ENCODE measurements at places on chromosomes 13 and 19. TPM values are rescaled to one million over a fixed set of nuclear protein-coding genes. Genes with fewer than 3 reads are reported as not detected.
A peak's percentile ranks its signal among the peaks of the same experiment; 100 is the strongest.

DNA sequence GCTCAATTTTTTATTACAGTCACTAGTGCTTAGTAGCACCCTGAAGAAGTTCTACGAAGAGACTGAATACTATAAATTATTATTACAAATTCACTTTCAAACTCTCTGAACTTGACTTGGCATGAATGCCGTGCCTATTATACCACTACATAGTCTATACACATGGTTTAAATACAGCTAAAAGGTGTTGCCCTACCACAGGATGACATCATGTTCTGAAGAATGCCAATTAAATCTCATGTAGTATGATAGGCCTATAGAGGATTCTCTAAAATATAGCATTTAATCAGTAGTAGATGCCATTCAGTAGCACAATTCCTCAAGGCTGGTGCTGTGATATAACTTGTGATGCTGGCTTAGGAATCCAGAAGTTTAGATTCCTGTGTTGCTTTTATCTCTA lies 16.7 kb upstream of the POSTN start:
- no peak overlapping the region for H3K27ac ChIP-seq
- no peaks in the 10 kb centered on the region for H3K27me3 ChIP-seq
- DNase-seq = no peak
- H3K4me1 ChIP-seq = no peaks in the 10 kb centered on the region

DNA sequence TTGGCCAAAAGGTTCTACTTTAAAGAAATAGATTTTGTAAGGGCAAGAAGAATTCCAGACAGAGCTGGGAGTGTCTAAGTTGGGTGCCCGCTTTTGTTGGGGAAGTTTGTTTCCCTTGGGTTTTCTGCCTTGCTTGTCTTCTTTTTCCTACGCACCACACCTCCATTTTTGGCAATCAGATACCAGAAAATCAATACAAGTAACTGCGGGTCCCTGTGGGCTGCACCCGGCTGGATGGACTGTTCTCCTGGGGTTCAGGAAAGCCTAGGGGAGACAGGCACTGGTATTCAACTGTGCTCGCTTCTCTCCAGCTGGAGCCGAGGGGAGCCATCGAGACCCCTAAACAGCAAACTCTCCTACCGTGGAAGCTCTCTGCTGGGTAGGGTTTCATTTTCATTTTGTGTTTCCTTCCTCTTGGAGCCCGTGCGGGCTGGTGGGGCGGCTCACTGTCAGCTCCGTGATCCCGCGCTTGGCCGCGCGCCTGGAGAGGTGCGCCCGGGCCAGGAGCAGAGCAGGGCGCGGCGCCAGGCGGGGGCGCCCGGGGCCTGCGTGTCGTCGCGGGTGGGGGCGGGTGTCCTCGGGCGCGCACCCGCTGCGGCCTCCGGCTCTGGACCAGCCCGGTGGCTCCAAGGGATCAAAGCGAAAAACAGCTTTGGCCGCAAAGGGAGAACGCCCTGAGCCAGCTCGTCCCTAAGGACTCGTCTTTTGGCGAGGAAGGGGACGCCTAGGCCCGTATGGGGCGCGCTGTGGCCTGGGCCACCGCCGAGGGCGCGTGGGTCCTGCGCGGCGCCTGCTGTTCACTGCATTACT lies 347.2 kb downstream of the ZNF536 start:
- peak; percentile 69 for DNase-seq
- peak overlapping the region; percentile 62 for H3K4me3 ChIP-seq
- peaks cover 5% of the 10 kb centered on the region for H3K4me1 ChIP-seq
- no peaks in the 10 kb centered on the region for H3K27me3 ChIP-seq

GRCh38 chr13:99663908-99664307 lies 162.6 kb downstream of the TM9SF2 start:
- no peaks in the 10 kb centered on the region for H3K36me3 ChIP-seq
- H3K27me3 ChIP-seq = no peaks in the 10 kb centered on the region
- H3K27ac ChIP-seq = no peak overlapping the region
- no peaks in the 10 kb centered on the region for H3K4me1 ChIP-seq
- H3K4me3 ChIP-seq = no peak overlapping the region

DNA sequence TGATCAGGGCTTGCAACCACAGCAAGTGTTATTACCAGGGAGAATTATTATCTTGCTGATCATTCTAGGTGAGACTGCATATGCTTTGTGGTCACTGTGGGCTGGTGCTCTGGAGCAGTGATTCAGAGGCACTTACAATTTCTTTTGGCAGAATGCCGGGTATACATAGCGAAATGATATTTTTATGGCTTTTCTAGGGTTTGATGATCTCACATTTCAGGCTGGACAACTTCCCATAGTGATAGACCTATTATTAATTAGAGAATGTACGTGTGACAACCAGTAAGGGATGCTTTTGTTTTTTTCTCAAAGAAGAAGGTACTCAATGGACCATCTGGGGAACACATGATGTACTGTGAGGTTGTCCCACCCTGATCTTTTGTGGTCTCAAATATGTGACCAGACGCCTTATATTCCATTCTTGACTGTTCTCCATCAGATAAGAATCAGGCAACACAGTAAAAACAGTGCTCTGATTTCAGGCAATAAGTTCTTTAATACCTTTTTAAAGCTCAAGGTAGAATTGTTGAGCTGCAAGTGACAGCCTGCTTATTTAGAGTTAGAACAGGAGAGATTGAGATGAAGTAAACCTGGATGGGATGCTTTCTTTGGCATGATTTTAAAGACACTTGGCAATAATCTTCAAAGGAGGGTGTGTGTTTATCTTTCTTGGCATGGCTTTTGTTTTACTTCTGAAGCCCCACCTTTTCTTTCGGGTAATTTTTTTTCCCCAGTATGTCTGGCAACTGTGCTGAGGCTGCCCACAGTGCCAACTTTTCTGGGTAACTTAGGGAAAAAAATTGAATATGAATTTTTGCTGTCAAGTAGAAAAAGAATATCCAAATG lies 27.4 kb upstream of the SCEL start:
- H3K27ac ChIP-seq = no peak overlapping the region
- no peak overlapping the region for H3K4me3 ChIP-seq
- H3K27me3 ChIP-seq = no peaks in the 10 kb centered on the region

GRCh38 chr19:4744451-4745174 lies 21.0 kb upstream of the DPP9 start:
- H3K36me3 ChIP-seq = no peaks in the 10 kb centered on the region
- H3K4me1 ChIP-seq = no peaks in the 10 kb centered on the region
- peak; percentile 79 for DNase-seq
- no peak overlapping the region for H3K4me3 ChIP-seq

DNA sequence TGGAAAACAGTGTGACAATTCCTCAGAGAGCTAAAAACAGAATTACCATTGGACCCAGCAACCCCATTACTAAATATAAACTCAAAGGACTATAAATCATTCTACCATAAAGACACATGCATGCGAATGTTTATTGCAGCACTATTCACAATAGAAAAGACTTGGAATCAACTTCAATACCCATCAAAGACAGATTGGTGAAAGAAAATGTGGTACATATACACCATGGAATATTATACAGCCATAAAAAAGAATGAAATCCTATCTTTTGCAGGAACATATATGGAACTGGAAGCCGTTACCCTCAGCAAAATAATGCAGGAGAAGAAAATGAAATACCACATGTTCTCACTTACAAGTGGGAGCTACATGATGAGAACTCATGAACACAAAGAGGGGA lies 20.8 kb upstream of the FGF14 start:
- no peak overlapping the region for H3K4me3 ChIP-seq
- H3K27me3 ChIP-seq = no peaks in the 10 kb centered on the region
- no peaks in the 10 kb centered on the region for H3K4me1 ChIP-seq
- no peaks in the 10 kb centered on the region for H3K36me3 ChIP-seq
- H3K27ac ChIP-seq = no peak overlapping the region

GRCh38 chr19:51887522-51888498 lies at the start of gene ZNF577:
Gene ZNF577, minus strand, starts transcription at chr19:51887951. Its CDS starts 7,569 bp downstream, at chr19:51880382.
- H3K27ac ChIP-seq = peak within 1 kb of the TSS; percentile 74
- peak; percentile 80 for DNase-seq
- H3K36me3 ChIP-seq = no peaks in the 10 kb centered on the region
- H3K27me3 ChIP-seq = no peaks in the 10 kb centered on the region

- H3K27ac ChIP-seq = no peak overlapping the region
- H3K4me1 ChIP-seq = no peaks in the 10 kb centered on the region
- no peak for DNase-seq
- H3K27me3 ChIP-seq = no peaks in the 10 kb centered on the region
These were observed 555.2 kb upstream of the MIR17HG start for GRCh38 chr13:90792335-90792734.

DNA sequence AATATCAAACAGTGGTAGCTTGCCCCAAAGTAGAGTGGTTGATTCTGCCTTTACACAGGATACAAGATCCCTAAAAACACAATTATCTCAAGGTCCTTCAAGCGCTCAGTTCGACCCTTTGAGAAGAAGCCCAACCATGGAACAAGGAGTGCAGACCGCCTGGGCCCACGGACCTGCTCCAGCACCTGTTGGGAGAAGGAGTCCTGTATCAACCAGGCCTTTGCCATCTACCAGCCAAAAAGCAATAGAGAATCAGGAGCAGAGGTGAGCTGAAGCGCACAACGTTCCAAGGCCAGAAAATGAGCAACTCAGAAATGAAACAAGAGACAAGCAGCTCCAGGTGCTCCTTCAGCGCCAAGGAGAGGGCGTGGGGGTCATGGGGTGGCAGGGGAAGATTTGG lies 6.3 kb upstream of the LILRB3 start:
- no peaks in the 10 kb centered on the region for H3K27me3 ChIP-seq
- no peak for DNase-seq
- no peak overlapping the region for H3K27ac ChIP-seq
- H3K4me1 ChIP-seq = no peaks in the 10 kb centered on the region

DNA sequence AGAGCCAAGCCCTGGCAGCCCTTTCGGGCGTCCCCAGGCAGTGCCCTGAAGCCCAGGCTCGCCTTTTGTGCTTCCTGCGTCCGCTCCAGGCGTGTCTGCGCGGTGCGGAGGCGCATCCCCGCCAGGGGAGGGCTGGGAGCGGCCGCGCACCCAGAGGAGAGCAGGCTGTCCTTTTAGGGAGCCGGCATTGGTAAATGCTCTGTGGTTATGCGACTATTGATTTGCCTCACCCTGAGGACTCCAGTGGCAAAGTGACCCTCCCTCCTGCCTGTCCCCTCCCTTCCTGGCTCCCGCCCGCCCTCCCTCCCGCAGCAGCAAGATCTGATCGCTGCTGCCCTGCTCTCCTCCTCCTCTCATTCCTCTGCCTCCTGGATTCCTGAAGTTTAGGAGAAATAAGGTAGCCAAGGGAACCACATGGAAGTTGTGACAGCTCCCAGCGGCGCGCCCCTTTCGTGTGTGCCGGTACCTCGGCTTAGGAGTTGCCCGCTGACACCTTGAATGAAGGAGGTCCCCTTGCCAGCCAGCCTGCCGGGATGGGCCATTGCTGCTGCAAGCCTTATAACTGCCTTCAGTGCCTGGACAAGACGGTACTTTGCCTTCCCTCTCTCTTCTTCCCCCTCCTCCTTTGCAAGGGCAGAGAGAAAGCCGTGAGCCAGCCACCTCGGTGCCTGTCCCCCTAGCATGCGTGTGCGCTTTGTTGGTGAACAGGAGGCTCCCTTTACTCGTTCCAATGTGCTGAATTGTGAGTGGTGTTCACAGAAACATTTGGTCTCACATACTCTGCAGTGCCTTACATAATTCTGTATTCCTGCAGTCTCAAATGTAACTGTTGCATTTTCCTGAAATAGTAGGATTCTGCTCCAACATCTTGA lies 166.9 kb downstream of the SLC7A1 start:
- H3K27me3 ChIP-seq = no peaks in the 10 kb centered on the region
- peak overlapping the region; percentile 38 for H3K4me3 ChIP-seq
- peak overlapping the region; percentile 40 for H3K27ac ChIP-seq
- H3K4me1 ChIP-seq = no peaks in the 10 kb centered on the region
- DNase-seq = no peak

DNA sequence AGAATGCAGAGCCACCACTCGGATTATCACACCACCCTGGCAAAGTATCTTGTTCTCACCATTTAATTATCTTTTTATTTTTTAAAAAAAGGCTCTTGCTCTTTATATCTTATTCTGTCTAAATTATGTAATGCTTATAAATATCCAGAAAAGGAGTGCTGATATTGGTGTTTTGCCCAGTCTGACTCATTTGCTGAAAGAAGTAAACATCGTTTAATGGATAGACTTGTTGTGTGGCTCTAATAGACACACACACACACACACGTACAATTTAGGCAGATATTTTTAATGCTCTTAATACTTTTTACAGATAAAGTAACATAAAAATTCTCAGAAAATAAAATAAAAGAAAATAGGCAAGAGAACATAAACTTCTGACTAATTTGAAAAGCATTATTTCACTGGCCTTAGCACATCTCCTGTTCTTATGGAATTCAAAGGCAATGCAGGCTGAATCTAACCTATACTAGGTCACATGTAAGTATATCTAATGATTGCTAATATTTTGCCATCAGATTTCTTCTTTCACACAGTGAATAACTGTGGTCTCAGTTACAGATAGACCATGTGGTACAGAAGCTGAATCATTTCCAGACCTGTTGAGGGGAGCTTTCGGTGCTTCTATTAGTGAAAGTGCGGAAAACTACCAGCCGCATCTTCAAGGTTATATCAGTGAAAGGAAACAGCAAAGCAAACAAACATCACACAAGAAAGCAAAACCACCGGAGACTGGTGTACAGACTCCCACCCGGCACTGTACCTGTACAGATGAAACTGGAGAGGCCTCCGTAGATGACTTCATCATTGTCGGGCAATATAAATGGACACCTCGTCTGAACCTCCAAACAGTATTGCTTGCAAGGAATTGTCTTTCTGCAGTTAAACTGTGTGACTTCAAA lies 642.1 kb upstream of the ARGLU1 start:
- H3K27ac ChIP-seq = no peak overlapping the region
- H3K4me1 ChIP-seq = no peaks in the 10 kb centered on the region
- no peaks in the 10 kb centered on the region for H3K27me3 ChIP-seq
- DNase-seq = no peak
- H3K36me3 ChIP-seq = no peaks in the 10 kb centered on the region
- H3K4me3 ChIP-seq = peak overlapping the region; percentile 2

GRCh38 chr19:10896851-10897526 lies 25.6 kb downstream of the CARM1 start:
- H3K27me3 ChIP-seq = no peaks in the 10 kb centered on the region
- no peaks in the 10 kb centered on the region for H3K4me1 ChIP-seq
- H3K27ac ChIP-seq = no peak overlapping the region
- H3K4me3 ChIP-seq = no peak overlapping the region
- no peak for DNase-seq

Gene LGALS14
- total RNA-seq = not detected

Gene RAB3A
- total RNA-seq = not detected

Gene CATSPERD
- total RNA-seq = not detected

Gene COX6B2
- 0.14 TPM for total RNA-seq

Gene CD70
- total RNA-seq = not detected

Gene PRKACA
- total RNA-seq = 88.8 TPM

Gene CD79A
- total RNA-seq = not detected

Gene KRTDAP
- not detected for total RNA-seq

Data from uterus (tissue), 4 donors.